ENCODE measurements at places on chromosomes 2 and 18.

GRCh38 chr2:237732790-237733381 is 65.7 kb upstream of the RBM44 start:
- no peak for DNase-seq

- DNase-seq, result no peak
These were observed 900.1 kb upstream of the SOX11 start for GRCh38 chr2:4792126-4792525.

DNA sequence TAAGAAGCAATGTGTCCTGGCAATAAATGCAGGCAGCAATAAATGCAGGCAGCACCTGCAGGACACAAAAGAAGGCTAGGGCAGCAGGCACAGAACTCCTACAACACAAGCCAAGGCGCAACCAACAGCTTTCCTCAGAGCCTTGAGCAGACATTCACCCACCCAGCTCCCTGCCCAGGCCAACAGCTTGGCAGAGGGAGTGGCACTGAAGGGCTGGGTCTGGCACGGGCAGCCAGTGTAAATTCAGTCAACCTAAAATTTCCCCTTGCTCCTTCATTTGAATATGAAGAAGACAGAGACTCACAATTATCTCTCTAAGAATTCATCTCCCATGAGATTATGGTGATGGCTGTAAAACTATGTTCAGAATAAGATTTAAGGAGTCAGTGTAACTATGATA is 35.4 kb downstream of the AAK1 start:
- no peak for DNase-seq

- DNase-seq, result no peak
These were observed 631 bp downstream of the RPL31 start for GRCh38 chr2:101002562-101003277.

DNA sequence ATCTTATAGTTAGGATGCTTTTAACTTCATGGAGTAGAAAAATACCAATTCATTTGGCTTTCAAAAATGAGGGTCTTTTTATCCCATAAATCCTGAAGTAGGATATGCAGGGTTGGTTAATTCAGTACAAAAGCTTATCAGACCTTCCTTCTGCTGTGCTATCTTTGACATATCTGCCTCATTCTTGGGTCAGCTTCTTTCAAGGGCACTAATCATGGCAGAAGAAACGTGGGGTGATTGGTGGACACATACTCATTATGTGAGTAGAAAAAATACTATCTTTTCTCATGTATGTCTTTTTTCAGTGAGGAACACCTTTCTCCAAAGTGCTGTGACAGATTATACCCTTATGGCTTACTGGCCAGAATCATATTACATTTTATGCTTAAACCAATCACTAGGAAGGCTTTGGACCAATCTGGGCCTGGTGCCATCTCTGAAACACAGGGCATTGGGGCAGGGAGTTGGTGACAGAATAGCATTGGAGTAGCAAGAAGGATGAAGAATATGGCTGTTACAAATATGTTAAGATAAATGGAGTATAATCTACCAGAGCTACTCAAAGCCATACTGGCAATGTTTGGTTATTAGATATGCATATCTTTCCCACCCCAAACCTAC is 10.1 kb downstream of the UGP2 start:
- DNase-seq, result no peak

GRCh38 chr2:109528811-109529501 is 84.8 kb downstream of the SEPTIN10 start:
- DNase-seq, result no peak

DNA sequence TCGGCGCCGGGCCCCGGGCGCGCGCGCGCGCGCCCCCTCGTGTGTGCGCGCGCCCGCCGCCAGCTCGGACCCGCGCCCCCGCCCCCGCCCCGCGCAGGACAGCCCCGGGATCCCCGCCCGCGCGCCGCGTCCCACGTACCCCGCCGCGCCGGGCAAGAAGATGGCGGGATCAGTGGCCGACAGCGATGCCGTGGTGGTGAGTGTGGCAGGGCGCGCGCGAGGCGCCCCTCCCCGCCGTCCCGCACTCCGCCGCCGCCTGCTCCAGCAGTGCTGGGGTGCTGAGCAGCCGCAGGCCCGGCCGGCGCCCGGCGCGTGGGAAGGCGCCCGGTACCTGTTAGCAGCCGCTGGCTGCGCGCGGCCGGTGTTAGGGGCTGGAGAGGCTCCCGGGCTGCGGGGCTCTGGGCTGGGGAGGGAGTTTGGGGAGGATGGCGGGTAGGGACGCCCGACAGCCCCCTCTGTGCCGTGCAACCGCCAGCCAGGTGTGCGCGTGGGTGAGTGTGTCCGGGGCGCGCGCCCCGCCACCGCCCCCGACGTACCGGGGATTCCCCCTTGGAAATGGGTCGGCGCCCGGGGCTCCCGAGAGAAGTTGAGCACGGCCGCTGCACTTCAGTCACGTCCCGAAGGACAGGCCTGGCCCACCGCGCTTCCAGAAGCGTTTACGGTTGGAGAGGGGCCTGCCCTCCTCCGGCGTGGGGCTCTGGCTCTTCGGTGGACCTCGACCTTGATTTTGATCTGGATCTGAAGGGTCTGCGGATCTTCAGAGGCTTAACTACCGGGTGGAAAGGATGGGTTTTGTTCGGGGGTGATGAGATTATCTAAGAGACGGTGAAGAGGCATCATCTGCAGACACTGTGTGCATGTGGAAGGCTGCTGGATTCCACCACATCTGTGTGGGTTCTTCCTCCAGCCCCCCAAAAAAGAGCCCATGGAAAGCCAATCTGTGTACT is 697 bp downstream of the LGALSL start:
- DNase-seq, result no peak

GRCh38 chr2:63738019-63738418 is 103.7 kb upstream of the UGP2 start:
- no peak for DNase-seq

GRCh38 chr2:220015576-220015975 is 388.1 kb downstream of the SLC4A3 start:
- DNase-seq, result no peak

GRCh38 chr2:49936965-49937364 is 782.6 kb upstream of the FSHR start:
- peak; percentile 0 for DNase-seq

Data from NCI-H748 treated with DMSO at 0.1 percent for 48 hours (cell line).